IMR-90 (cell line): ENCODE measurements at places on chromosomes 11 and 22. TPM values are rescaled to one million over a fixed set of nuclear protein-coding genes. Genes with fewer than 3 reads are reported as not detected.

- no peak for DNase-seq
Observed at GRCh38 chr22:46774253-46774979, 12.0 kb downstream of the TBC1D22A start.

- no peak for DNase-seq
Observed at GRCh38 chr11:92829671-92830070, 139.8 kb upstream of the MTNR1B start.

GRCh38 chr22:34113381-34113780 lies 193.1 kb upstream of the LARGE1 start:
- no peak for DNase-seq

Gene TMEM80
- total RNA-seq, result 5.0 and 5.6 TPM in 2 replicates

Gene LAYN
- total RNA-seq, result 92.5 and 111 TPM in 2 replicates

Gene TTC36
- not detected in 2 replicates for total RNA-seq
